Omental fat pad (tissue), 4 donors: ENCODE measurements at places on chromosomes 4 and X.

- no peak for DNase-seq
Observed at GRCh38 chr4:13981499-13981898, 354.0 kb upstream of the BOD1L1 start.

DNA sequence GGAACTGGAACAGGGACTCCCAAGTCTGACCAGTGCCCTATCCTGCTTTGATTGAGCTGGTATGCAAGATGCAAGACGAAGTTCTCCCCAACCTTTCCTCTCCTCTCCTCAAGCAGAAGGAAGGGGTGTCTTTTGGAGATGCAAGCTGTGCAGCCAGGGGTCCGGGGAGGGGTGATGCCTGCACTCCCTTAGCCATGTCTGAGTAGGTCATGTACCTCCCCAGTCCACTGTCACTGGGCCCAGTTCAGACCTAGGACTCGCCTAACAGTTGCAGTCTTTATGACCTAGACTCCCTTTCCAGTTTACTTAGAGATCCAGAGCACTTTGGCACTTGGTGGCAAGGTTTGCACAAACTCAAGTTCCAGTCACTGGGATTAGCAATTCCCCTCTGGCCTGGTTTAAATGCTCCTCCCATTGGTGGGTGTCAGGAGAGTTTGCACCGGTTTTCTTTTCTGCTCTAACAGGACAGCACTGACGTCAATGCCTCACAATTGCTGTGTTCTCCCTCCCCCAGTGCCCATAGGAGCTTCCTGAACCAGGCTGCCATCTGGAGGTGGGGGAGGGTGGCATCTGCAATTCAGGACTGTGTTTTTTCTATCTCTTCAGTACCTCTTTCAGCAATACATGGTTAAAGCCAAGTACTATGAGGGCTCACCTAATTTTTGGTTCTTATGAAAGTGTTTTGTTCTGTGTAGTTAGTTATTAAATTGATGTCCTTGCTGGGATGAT lies 782.2 kb downstream of the ARAP2 start:
- no peak for DNase-seq

GRCh38 chr4:74056858-74057562 lies 18.5 kb upstream of the CXCL3 start:
- DNase-seq, result no peak

DNA sequence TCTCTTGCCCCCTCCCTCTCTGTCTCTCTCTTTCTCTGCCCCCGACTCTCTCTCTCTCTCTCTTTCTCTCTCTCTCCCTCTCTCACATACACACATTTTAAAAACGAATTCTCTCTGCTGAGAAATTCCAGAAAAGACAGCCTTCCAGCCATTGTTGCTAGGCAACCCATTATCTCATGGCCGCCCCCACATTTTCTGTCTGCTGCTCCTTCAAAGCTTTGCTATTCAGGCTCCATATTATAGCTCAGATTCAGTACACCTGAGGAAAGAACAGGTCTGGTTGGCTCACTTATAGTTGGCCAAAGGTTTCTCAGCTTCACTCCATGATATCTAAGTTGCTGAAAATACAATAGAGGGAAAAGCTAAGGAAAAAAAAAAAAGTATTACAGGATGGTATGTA lies 174.4 kb upstream of the RADX start:
- DNase-seq, result no peak

DNA sequence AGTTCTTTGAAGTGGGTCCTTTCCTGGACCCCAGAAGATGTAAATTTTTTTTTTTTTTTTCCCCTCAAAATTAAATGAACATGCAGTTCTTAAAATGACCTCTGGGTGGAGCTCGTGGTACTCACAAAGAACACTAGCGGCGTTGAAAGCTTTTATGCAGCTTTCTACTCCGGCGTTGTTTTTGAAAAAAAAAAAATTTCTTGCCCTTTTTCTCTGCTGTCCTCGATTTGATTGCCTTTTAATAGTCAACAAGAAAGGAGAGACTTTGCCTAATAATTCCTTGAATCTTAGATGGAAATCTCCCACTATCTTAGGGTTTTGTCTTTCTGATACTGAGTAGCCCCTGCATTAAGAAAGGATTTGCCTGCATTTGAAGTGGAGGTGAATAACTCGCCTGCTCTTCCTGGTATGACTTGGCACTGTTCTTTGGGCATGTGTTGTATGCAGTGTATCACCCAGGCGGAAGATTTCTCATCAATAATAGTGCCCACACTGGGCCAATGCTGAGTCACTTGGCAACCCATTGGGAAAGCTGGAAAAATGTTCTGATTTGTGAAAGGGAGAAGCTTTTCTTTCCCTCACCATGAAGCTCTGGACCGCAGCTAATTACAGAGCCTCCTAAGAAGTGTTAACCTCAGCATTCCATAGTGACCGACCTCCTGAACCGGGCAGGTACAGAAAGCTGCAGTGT lies 104.0 kb downstream of the PHEX start:
- no peak for DNase-seq

GRCh38 chrX:13069771-13070416 lies 25.5 kb upstream of the FAM9C start:
- DNase-seq, result no peak

GRCh38 chr4:99321241-99322191 lies at the start of gene ADH1B:
Gene ADH1B, minus strand, starts transcription at chr4:99321401. Its CDS starts 70 bp downstream, at chr4:99321331.
- DNase-seq, result no peak

GRCh38 chr4:143186649-143187048 lies 1.9 kb downstream of the USP38 start:
- no peak for DNase-seq

DNA sequence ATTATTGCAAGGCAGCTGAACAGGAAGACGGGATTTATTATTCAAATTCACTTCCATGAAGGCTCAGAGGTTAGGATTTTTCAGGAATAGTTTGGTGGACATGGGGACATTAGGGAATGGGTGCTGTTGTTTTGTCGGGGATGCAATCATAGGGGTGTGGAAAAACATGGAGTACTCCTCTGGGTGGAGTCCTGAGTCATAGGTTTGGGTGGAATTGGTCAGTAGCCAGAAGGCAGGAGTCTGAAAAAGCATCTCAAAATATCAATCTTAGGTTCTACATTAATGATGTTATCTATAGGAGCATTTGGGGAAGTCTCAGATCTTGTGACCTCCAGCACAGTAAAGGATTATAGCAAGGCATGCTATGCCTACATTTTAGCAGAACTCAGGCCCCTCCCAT lies 14.5 kb upstream of the ETNPPL start:
- DNase-seq, result no peak

GRCh38 chr4:114229706-114230105 lies 250.3 kb upstream of the ARSJ start:
- no peak for DNase-seq

GRCh38 chr4:25811374-25811690 lies 51.5 kb downstream of the SEL1L3 start:
- no peak for DNase-seq

DNA sequence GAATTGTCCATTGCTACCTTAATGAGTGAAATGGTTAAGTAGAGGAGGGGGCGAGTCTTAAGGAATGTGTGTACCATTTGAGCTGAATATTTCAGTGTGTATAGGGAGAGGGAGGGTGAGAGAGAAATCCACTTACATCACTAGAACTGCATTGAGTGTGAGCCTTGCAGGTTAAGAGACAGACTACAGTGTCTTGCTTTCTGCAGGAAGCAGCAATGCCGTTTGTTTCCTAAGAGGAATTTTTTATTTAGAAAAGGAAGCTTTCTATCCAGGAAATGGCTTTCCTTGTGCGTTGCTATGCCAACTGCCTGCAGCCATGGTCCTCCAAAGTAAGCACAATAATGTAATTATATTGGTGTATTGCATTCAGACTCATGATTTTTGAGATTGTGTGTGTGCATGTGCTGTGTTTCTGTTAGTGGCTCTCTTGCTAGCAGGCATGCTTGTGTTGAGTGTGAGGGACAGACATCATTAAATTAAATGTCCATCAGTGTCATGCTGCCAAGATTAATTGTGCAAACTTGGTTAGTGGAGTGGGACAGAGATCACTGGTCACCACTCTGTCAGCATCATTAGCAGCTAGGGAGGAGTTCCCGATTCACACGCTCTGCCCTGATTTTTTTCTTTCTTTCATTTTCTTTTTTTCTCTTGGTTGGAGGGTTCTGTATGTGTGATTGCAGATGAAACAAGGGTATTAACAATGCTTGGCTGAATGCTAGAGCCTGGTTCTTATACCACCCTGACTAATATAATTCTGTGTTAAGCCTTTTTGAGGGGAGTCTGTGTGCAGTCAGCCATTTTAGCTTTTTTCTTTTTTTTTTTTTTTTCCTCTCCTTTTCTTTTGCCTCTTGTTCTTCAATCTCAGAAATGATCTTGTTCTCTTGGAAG lies 164.3 kb downstream of the RAPGEF2 start:
- no peak for DNase-seq

- no peak for DNase-seq
Observed at GRCh38 chr4:182155806-182156205, 87.4 kb upstream of the TENM3 start.

DNA sequence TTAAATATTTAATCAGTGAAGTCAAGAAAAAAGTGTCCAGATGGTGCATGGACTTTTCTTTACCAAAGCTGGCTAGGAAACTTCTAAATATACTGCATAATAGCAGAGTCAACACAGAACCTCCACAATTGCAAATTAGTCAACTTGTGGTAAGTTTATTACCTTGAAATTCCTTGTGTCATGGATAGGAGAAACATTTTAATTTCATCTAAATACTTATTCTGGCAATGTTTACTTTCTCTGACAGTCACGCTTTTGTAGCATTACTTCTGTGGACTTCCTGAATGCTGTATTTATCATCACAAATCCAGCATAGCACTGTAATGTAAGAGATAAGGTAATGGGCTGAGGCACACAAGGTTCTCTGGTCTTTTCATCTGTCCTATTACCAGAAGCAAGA lies 2266.1 kb downstream of the PCDH7 start:
- no peak for DNase-seq

DNA sequence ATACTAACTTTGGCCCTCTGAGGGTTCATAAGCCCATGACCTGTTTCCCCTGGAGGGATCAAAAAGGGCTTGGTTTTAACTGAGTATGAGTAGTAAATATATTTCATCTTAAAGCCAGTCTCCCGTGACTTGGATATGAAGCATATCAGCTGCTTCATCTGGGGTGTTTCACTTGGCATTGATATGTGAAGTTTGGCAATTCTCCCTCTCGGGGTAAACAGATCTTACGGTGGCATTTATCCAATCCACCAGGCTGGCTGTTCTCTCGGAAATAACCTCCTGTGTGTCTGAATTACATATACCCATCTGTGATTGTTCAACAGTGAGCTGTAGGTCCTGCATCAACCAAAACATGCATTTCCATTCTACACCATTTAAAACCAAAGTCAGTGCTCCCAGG lies 130.7 kb downstream of the ADAM29 start:
- DNase-seq, result no peak

DNA sequence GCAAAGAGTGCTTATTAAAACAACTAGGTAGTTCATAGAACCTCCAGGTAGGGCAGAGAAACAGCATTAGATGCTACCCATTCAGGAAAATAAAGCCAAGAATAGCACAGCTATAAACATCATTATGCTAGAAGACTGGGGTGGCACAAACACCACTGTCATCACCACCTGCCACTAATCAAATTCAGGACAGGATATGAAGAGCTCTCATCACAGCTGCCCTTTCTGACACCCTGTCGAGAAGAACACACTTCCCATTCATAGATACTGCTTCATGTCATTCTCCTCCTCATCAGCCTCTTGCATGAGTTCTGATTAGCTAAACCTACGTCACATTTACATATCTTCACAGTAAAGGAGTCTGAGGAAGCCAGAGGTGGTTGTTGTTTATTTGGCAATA lies 692.3 kb upstream of the HS3ST1 start:
- no peak for DNase-seq

DNA sequence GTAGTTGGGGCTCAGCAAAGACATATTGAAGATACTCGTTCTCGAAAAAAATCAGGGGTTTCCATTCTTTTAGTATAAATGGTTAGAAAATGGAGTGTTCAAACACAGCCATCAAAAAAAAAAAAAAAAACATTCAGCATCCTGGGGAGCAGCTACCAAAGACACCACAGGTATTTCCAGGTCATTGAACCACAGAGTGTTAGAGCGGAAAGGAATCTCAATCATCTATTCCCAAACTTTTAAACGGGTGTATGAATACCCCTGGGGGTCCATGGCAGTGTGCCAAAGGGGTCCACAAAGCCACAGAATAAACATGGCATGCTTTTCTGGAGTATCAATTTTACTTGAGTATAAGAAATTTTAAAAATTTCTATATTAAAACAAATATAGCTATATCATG lies 6.9 kb upstream of the FGF16 start:
- DNase-seq, result no peak

DNA sequence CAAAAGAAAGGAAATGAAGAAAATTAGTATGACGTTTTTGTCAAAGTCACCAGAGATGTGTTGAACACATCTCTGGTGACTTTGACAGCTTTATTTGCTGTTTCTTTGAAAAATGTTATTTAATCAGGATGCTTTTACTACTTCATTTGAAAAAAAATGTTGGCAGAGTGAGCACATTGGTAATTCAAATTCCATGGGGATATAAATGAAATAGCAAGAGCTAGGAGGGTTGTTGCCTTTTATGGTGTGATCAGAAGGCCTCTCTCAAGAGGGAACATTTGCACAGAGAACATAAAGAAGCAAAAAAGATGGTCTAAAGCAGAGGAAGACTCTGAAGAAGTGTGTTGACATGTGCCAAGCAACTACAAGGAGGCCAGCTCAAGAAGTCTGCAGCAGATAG lies 46.6 kb upstream of the CXCL8 start:
- DNase-seq, result no peak

GRCh38 chr4:130689181-130689580 lies 1593.2 kb downstream of the C4orf33 start:
- no peak for DNase-seq

GRCh38 chrX:1401611-1402430 lies 9.9 kb upstream of the SLC25A6 start:
- DNase-seq, result no peak

DNA sequence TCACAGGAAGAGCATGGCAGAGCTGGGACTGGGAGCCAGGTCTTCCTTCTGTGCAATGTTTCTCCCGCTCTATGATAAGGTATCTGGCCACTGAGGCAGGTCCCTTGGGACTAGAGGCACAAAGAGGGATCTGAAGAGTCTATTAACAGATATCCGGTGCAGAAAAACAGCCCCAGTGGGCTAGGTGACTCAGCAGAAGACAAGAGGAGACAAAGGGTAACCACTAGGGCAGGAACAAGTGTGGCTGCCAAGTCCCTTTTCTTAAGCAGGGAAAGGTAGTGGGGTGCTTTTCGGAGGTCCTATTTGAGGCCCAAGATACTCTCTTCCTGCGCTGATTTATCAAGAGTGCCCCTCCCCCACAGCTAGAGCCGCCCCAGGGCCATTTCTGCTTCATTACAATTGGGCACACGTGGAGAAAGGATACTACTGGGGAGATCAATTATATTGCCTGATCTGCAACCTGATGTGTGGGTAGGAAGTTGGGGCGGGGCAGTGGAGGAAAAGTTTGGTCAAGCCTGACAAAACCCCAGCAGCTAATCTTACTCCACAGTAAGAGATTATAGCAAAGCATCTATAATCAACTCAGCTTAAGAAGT lies at the start of gene DGAT2L6:
TSS of gene DGAT2L6 (plus strand) at position 546 of the 596 bp plus-strand sequence. CDS start 100 bp downstream, outside the sequence.
- DNase-seq, result no peak
